Nucleus accumbens (tissue), 56 donors: ENCODE measurements at places on chromosomes 2 and 18.

DNA sequence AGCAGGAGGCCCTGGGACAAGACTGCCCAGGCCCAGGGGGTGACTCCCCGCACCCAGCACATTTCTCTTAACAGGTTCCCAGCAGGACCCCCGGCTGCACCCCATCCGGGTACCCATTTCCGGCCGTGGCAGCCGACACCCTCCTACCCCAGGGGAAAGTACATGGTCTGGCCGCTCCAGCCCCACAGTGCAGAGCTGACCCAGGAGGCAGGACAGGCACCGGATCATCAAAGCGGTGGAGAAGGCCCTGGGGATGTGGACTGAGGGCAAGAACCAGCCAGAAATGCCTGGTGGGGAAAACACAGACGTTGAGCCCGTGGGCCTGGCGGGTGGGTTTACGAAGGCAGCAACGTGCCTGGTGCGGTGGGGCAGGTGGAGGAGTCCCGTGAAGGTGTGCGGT, 79.5 kb upstream of the GPC1 start:
- no peak for DNase-seq

DNA sequence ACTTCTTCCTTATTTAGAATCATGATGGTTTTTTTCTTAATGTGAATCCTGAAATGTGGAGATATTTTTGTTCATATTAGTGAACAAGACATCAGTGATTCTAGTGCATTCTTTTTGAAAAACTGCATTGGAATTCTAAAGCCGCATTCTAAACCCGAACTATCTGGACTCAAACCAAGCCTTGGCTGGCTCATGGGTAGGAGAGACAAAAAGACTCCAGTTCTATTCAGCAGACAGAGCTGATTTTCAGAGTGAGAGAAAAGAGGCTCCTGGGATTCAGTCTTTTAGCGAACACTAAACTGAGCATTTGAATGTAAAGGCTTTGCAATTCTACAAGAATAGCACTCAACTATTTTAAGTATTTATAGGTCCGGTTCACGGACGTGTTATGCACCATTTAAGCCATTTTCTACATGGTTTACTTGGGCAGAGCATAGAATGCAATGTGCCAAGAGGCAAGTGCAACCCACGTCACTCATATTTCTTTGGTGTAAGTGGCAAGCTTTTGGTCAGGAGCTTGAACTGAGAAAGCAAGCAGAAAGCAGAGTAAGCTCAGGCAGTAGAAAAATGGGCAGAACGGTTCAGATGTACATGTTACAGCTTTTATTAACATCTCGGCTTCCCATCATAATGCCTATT, 227.3 kb upstream of the RAB12 start:
- DNase-seq: peak; percentile 16

DNA sequence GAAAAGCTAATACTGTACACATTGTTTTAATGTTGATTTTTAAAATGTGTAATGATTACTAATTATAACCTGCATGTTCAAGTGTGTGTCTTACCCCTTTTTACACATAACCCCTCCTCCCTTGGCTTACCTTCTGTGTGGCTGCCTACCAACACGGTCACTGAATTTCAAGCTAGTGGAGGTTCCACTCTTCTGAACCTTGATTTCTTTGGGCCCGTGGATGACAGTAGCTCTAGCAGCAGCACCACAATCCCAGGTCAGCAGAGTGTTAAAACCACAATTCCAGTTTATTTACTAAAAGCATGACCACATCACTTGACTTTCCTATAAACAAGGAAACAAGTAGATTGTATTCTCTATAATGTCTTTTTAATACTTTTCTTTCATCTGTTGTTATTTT, 56.9 kb downstream of the AFTPH start:
- DNase-seq: no peak

- DNase-seq: no peak
Observed at GRCh38 chr2:16612490-16612889, 53.1 kb downstream of the CYRIA start.

DNA sequence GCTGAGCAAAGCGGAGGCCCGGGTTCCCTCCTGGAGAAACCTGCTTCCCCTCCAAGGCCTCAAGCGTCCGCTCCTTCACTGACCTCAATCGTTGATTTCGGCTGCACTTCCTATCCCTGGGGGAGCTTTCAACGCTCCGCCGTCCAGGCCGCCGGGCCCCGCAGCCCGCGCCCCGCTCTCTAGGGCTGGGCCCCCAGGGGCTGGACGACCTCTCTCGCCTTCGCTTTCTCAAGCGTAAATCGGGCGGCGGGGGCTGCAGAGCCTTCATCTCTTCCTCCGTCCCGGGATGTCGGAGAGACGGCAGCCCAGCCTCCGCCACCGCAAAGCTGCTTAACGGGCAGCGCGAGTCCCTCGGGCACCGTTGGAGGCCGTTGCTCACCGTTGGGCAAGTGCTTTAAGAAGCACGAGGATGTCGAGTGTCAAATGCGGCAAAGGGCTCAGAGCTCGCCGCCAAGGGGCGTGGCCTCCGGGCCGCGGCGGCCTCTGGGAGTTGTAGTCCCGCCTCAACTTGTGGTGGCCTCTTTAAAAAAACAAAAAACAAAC, 8.5 kb downstream of the HES6 start:
- peak; percentile 82 for DNase-seq

DNA sequence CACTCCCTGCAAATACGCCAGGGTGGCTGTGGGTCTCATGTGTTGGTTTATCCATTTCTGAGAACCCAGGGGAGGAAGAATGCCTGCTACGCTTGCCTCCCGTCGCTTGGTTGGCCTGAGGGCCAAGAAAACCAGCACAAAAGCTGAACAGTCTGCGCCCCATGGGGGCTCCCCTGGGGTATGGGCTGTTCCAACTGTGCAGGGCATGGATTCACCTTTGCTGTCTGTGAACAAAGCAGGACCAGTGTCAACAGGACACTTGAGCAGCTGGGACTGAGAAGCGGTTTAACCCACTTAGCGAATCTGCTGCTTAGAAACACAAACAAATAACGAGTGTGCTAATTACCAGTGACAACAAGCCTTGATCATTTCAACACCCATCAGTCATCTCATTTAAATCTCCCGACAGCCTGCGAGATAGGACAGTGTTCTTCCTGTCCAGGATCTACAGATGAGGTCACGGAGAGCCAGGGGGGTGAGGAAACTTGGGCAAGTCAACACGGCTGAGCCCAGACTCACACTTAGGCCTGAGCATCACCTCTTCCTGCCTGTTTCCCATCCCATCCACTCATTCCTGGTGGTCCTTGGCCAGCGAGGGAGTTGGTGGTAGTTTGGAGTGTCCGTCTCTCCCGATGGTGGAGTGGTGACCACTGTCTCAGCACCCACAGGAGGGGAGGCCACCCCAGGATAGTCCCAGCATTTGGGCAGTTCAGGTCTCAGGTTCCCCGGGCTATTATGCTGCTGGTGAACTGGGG, 111.6 kb upstream of the HAAO start:
- DNase-seq: no peak
